ENCODE measurements at places on chromosomes 4 and X.

DNA sequence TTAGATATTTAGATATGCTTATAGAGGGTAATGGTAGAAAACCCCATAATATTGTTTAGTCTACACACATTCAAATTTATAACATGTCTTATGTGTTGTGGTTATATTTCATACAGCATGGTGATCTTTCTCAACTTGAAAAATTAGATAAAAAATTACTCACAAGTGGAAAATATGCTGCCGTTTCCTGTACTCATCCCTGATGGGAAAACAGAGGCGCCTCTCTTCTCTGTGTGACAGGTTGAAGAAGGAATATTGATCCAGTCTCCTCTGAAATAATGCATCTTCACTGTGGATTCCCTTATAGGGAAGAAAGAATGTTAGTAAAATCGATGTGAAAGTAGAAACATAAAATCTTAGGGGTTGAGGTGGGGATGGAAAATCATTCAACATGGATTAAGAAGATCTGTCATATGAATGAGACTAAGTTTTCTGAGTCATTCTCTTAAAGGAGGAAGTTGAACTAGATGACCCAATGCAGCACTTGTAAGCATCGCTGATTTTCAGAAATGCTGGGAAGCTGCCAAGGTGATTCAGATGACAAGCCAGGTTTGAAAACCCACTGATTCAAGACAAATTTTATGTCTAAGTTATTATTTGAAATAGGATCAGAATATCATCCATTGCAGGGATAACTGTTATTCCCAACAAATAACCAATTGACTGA is 70.7 kb downstream of the ANKRD50 start:
- DNase-seq, result peak; percentile 11

- DNase-seq, result peak; percentile 0
These were observed 221.6 kb upstream of the SPANXN4 start for GRCh38 chrX:142804085-142804484.

GRCh38 chr4:154076921-154077320 is 288.0 kb upstream of the SFRP2 start:
- DNase-seq, result no peak

DNA sequence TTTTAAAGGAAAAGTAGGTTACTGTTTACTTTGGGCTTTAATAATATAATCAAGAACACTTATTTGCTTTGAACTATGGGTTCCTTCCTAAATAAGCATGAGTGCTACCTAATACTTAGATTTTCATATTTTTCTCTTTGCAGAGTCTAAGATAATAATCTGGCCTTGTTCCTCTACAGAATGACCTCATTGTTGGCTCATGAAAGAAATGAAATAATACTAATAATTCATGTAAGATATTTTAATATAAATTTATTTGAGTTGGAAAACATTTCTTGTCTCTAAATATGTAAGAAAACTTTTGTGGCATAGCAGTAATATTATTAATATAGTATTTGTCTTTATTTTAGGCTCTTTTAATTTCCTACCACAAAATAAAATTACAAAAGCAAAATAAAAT is 601.3 kb downstream of the IQCM start:
- DNase-seq, result no peak

GRCh38 chr4:131054489-131055019 is 1958.6 kb downstream of the C4orf33 start:
- DNase-seq, result no peak

DNA sequence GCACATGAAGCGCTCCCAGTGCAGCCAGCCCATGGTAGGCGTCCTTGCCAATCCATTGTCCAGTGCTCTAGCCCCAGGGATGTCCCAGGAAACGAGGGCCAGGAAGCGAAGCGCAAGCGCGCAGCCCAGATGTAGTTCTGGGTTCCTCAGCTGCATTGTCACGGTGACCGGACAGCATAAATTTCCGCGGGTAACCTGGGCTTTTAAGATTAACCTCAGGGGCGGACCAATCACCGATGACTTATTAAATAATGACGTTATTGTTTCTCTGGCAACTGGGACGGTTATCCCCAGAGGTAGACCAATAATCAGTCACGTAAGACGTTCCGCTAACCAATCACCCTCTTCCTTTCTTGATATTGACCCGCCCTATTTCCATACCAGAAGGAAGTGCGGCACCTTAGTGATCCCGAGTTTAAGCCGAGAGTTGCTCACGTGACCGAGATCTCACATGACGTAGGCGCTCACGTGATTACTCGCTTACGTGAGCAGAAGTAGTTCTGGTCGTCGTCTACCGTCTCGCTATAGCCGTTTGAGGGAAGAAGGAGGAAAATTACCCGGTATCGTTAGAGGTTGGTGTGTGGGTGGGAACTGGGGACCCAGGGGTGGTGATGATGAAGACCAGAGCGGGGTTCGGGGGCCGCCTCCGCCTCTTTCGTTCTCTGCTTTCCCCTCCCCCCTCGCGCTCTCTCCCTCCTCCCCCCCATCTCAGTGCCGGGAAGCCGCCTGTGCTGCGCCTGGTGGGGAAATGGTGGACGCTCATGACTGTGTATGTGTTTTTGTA is at the start of the genes GLA and HNRNPH2:
GLA (minus strand) TSS at position 178 of the 784 bp plus-strand sequence; CDS start at position 156, 22 bp downstream.
HNRNPH2 (plus strand) TSS at position 475 of the 784 bp plus-strand sequence. CDS start 3,767 bp downstream, outside the sequence.
- DNase-seq, result peak; percentile 58

DNA sequence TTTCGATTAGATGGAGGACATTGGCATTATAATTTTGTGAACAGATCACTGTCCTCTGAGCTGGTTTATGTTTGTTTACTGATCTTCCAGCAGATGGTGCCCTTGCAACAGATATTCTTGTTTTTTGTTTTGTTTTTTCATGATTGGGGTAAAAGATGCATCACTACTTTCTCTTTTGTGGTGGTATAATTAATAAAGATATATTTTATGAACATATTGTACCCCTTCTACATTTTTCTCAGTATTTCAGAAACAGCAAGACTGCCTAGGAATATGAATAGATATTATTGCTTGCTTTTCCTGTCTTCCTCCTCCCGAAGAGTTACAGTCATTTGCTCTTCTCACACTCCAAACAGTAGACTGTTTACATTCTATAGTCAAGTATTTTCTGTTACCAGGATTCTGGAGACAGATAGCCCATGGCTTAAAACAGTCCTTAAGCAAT is 905.2 kb downstream of the TRAM1L1 start:
- no peak for DNase-seq

- no peak for DNase-seq
These were observed 181.7 kb downstream of the ADGRA3 start for GRCh38 chr4:22334155-22334554.

GRCh38 chr4:135282676-135283075 is 1081.1 kb upstream of the PABPC4L start:
- DNase-seq, result no peak

- no peak for DNase-seq
These were observed 156.9 kb downstream of the TENM3 start for GRCh38 chr4:182400081-182400480.

- no peak for DNase-seq
These were observed 10.3 kb downstream of the RTL5 start for GRCh38 chrX:72121383-72121782.

DNA sequence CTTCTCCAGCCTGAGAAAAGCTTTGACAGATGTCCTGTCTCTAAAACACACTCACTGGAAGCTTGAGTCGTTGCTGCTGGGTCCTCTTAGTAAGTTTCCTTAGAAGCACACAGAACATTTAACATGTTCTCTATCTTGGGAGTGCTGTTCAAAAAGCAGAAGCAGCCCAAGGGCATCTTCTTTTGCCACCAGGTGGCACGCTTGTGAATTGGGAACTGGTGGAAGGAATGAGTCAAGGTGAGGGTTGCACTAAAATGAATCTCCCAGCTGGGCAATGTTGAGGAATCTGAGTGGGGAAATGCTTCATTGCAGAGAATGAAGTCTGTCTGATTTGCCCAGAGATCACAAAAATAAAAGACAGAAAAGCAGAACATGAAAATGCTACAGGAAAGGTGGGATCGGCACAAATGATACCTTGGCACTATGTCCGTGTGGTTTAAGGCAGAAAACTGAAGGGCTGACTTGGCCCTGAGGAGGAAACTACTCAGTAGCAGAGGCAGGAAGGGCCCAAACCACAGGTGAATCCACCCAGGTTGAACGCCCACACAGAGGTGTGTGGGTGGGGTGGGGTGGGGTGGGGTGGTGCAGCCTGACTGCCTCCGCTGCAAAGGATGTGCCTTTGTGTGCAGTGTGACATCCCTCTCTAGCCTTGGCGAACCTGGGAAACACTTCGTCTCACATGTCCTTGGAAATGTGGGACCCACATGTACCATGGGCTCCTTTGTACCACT is 26.0 kb downstream of the KIT start:
- DNase-seq, result no peak

DNA sequence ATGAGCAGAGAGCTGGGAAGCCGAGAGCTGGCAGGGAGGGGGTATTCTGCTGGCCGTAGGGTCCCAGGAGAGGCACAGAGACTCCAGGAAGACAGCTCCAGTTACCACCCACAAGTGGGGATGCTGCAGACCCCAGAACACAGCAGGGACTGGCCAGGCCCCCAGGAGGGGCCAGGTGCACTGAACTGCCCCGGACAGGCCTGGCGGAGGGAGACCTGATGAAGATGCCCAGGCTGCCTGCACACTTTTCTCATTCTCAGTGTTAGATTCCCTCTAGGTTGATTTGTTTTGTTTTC is 110.8 kb downstream of the CPZ start:
- DNase-seq, result no peak

DNA sequence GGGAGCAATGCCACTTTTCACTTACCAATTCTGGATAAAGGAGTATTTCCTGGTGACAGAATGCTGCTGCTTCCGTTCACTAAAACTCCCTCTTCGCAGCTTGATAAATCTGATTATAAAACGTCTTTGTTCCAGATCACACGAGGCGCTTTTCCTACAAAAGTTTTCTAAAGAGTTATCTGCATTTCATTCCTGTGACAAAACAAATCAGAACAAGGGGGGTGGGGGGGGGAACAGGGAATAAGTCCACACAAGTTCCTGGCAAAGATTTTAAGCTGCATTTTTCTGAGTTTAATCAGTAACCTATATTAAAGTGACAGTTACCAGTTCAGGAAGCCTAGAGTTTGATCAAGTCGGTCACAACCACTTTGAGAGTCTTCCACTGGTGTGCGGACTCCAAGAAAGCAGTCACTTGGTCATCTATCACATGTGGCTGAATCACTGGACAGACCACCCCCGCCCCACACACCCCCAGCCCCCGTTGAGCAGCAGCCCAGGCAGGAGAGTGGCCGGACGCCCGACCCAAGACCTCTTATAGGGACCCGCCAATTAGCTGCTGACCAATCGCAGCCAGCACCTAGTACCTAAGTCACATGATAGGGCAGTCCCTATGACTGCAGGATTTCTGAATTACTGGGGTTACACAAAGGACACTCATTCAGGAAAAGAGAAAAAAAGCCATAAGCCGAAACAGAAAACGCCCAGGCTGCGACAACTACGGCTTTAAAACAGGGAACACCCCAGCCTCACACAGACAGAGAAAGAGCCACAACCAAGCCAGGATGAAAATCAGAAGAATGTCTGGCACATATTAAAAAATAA is 569.3 kb upstream of the DIPK2B start:
- DNase-seq, result no peak

DNA sequence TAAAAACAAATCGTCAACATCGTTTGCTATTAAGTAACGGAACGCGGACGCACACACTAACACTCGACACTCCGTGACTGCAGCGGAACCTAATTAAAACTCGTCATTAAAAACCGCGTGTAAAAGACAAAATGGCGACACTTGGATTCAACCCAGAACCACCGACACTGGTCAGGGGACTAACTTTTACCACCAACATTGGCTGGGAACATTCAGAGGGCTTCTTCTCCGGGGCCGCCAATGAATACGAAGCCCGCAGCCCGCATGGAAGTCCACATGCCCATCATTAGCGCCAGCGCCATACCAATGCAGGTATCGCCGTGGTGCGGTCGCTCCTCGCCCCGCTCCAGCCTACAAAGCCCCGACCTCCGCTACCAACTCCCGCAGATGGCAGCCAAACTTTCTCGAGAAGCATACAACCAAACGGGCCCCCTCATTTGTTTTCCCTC is 498 bp downstream of the RBMX start:
- no peak for DNase-seq

All from H54 (cell line).